ENCODE measurements at places on chromosomes 1 and 21.

DNA sequence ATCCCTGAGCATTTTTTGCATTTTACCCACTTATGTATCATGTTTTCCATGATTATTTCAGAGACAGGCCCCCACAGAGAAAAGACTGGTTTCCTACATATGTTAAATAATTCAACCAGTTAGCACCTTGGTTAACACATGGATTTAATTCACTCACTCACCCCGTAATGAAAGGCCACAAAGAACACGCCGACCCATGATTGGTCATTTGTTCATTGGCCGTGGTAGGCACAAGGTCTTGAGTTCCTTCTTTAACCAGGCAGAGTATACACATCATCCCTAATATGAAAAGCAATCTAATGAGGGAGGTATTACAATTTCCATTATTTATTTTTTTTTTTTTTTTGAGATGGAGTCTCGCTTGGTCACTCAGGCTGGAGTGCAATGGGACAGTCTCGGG is 50.6 kb downstream of the RPS6KA1 start:
- no peak for DNase-seq

- no peak for DNase-seq
Observed at GRCh38 chr1:163561580-163562295, 240.0 kb downstream of the NUF2 start.

- no peak for DNase-seq
Observed at GRCh38 chr21:42374864-42375499, 8.6 kb upstream of the TFF1 start.

- DNase-seq = no peak
Observed at GRCh38 chr1:33300673-33301072, 20.2 kb downstream of the A3GALT2 start.

- DNase-seq = no peak
Observed at GRCh38 chr21:29827236-29827635, 112.6 kb downstream of the GRIK1 start.

GRCh38 chr21:35382696-35383095 is 333.6 kb upstream of the RUNX1 start:
- no peak for DNase-seq

GRCh38 chr1:108722292-108722691 is 9.6 kb downstream of the FNDC7 start:
- DNase-seq = no peak

DNA sequence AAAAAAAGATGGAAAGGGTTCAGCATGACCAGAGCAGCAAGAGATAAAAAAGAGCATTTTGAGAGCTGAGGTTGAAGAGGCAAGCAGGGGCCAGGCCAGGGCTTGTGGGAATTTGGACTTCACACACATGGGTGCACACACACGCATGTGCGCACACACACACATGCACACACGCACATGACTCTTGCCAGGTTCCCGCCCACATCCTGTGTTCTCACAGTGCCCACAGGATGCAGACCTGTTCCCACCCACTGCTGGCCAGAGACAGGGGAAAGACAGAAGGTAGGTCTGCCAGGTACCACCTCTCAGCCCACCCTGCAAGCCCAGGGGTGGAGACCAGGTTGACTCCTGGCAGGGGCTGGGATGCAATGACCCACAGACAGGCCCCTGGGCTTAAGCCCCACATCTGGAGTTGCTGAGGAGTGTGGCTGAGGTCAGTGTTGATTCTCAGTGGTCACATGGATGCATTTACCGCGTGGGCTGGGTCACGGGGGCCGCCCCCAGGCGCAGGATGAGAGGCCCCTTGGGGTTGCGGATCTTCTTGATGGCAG is 4.4 kb downstream of the COL16A1 start:
- no peak for DNase-seq

GRCh38 chr1:165235777-165236291 is 120.7 kb downstream of the LMX1A start:
- DNase-seq = no peak

DNA sequence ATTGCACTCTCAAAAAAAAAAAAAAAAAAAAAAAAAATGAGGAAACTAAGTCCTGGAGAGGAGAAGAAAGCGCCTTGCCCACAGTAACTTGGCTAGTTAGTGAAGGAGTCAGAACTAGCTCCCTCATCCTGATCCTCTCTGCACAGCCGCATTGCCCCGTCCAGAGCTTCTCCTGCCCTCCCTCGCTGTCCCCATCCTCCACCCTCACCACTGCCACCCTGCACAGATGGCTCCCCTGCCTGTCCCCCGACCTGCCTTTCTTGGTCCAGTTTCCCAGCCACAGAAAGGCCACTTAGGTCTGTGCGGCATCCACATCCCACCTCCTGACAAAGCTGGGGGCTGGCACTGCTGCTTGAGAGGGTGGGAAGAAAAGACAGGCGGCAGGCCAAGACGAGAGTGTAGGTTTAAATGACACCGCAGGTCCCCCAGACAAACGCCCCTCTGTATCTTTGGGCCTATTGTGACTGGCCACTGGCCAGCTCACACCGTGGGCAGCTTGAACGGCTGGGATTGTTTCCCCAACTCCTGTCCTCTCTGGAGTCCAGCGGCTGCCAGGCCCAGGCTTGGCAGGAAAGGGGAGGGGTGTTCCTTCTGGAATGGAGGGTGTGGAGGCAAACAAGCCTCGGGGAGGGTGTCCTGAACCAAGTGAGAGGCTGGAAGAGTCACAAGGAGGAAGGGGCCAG is 20.2 kb downstream of the NCMAP start:
- DNase-seq = no peak

- no peak for DNase-seq
Observed at GRCh38 chr1:217393896-217394295, 237.0 kb downstream of the GPATCH2 start.

- no peak for DNase-seq
Observed at GRCh38 chr1:46425726-46426125, 31.6 kb downstream of the FAAH start.

DNA sequence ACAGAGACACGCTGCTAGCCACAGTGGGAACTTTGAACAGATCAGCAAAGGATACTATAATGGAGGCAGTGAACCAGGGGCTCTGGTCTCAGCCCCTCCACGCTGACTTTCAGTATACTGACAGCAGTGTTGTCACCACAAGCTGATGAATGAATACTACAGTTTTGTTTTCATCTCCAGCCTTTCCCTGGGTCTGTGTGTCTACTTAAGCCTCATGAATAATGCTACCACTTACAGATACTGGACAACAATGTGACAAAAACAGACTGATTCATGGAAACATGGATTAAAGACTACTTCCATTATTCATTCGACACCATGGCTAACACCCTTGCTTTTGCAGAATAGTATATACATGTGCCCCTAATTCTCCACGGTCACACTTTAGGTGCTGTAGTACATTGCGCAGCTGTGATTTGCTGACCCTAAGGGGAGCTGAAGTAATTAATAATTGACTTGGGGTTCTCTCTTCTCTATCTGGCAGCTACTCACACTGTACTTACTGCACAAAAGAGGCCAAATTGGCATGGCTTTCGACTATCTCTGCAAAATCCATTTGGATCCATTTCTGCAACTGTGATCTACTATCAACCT is 203.2 kb upstream of the LYPLAL1 start:
- DNase-seq = no peak

GRCh38 chr1:107276247-107276646 is 135.4 kb downstream of the NTNG1 start:
- DNase-seq = no peak

DNA sequence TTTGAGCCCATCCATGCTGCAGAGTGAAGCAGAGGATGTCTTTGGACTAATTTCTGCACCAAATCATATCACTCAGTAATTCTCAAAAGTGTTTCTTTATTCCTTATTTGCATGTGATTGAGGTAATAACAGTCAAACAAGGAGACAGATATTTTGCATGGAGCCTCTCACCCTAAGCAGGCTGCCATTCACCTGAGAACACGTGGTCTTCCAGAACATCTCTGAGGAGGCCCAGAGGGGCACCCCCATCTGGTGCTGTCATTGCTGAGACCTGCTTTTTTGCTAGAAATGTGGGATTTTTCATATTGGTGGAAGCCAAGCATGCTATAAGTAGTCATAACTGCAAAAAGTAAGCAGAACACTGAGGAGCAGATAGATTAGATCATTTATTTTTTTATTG is 7.7 kb downstream of the SLC37A1 start:
- DNase-seq = no peak

- DNase-seq = no peak
Observed at GRCh38 chr1:205575294-205575885, 56.4 kb downstream of the ELK4 start.

DNA sequence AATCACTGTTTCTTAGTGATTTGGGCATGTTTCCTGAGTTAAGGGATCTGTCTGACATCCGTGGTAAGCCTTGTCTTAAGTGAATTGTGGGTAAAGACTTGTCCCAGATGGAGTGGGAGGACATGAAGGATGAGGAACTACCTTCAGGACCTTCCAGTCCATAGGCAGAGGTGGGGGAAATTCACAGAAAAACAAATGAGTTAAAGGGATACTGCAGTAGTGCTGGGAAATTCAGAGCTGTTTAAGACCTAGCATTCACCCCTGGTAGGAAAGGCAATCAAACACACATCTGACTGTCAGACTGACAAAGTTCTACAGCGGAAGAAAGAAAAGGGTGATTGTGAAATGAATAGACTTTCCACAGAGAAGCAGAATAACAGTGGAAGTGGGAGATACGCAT is 3.0 kb downstream of the GNAT2 start:
- DNase-seq = no peak

DNA sequence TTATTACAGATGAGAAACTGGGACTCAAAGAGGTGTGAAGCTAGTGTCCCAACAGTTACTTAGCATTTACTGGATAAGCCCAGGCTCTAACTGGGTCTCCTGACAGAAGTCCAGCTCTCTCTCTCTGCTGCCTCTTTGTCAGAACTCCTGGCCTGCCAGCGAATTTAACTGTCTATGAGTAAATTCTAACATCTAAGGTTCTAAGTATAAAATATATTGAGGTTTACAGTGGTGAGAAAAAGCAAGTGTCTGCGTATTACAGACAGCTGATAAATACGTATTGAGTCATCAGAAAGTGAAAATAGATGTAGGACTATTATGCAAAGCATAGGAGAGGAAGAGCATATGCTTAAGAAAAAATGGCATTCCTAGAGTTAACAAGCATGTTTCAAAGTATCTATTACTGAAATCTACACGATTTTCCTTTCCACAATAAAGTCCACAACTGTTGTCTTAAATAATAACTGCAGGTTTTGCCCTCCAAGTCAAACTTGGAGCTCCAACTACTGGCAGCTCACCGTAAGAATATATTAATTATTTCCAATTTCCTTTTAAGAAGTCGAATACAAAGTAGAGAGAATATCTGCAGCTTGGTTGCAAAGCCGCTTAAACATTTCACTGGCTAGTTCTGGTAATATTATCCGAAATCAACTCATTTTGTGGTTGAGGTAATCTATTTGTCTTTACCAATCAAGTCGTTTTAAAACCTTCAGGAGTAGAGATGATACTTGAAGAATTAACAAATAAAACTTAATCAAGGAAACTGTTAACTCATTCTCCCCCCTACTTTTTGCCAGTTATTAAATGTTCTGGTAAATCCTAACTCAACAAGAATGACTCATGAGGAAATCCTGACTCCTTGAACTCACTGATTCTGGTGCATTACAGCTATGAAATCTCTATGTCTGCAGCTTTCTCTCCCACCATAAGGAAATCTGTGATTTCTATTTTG is 1.4 kb upstream of the RGS2 start:
- no peak for DNase-seq

DNA sequence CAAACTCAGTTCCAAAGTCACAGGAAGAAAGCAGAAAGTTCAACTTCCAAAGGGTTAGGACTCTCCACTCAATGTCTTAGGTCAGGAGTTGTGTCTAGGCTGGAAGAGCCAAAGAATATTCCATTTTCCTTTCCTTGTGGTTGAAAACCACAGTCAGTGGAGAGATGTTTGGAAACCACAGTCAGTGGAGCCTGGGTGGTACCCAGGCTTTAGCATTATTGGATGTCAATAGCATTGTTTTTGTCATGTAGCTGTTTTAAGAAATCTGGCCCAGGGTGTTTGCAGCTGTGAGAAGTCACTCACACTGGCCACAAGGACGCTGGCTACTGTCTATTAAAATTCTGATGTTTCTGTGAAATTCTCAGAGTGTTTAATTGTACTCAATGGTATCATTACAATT is 11.7 kb downstream of the ATF3 start:
- DNase-seq = no peak

DNA sequence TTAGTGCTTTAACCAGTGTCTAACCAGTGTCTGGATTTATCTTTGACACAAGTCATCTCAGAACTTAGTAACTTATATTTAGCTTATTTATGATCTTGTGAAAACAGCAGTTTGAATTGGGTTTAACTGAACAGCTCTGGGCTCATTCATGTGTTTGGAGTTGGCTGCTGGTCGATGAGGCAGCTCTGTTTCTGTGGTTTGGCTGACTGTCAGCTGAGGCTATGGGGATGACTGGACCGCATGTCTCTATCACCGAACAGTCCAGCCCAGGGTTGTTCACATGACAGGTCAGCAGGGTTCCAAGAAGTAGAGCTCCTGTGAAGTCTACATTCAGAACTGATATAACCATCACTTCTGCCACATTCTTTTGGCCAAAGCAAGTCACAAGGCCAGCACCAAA is 29.1 kb upstream of the C21orf91 start:
- no peak for DNase-seq

DNA sequence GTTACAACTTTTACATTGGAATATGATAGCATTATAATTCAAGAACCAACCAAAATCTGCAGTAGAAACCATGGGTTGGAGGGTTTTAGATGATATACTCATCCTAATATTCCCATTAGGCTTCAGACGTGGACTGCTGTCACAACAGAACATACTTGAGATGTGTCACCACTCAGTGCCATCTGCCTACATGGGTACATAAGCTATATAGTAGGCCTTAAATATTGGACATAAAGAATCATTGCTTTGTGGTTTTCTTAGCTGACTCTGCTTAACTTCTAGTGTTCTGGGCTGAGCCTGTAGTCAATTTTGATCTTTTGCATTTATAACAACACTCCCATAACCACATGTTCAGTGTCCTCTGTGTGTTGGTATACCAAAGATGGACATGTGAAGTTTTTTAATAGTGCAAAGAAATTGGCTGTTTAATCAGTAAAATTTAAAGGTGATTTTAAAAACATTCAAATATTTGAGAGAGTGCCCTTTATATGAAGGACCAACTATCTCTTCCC is 14.2 kb downstream of the RAP1A start:
- no peak for DNase-seq

DNA sequence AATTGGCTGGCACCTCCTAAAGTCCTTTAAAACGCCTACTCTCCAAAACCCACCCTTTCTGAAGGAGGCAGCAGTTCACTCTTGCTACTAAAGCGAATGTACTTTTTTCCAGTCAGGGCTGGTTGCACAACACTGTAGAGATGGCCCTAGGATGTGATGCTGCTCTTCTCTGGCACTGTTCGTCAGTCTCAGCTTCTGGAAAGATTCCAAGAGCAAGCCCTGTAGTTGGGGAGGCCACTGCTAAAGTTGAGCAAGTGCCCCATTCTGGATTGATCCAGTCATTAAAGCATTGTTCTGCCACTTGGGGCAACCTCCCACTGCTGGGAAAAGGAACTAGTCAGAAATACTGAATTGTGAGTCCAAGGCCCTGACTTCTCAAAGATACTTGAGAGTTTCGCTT is 28.5 kb upstream of the KCNQ4 start:
- no peak for DNase-seq

- DNase-seq = no peak
Observed at GRCh38 chr1:225448146-225448805, 20.4 kb upstream of the LBR start.

Measured in GDM1 (cell line).